ENCODE measurements at places on chromosomes 2 and 18.

GRCh38 chr2:58405341-58405740 lies 164.2 kb upstream of the FANCL start:
- DNase-seq: no peak

DNA sequence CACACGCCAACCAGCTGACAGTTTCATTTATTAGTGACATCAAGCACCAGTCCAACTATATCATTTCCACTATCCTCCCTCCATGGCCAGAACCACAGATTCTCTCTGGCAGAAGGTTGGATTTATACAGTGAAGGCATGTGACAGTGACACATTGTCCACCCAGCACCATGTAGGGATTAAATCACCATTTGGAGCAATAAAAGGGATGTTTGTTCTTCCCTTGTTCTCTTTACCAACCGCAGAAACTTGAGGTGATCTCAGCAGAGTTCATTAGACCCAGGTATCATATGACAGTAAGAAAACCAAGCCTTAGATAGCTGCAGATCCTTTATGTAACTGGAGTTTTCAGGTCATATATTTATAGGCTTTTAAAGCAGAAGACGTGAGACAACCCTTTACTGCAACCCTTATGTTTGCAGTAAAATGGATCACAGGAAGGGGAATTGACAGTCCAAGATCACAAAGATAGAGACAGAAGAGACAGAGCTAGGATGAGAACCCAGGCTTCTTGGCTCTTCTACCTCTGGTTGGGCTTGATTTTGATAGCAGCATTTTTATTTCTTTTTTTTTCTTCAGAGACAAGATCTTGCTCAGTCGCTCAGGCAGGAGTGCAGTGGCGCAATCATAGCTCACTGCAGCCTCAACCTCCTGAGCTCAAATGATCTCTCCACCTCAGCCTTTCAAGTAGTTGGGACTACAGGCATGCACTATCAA lies 80.1 kb downstream of the XDH start:
- DNase-seq: no peak

DNA sequence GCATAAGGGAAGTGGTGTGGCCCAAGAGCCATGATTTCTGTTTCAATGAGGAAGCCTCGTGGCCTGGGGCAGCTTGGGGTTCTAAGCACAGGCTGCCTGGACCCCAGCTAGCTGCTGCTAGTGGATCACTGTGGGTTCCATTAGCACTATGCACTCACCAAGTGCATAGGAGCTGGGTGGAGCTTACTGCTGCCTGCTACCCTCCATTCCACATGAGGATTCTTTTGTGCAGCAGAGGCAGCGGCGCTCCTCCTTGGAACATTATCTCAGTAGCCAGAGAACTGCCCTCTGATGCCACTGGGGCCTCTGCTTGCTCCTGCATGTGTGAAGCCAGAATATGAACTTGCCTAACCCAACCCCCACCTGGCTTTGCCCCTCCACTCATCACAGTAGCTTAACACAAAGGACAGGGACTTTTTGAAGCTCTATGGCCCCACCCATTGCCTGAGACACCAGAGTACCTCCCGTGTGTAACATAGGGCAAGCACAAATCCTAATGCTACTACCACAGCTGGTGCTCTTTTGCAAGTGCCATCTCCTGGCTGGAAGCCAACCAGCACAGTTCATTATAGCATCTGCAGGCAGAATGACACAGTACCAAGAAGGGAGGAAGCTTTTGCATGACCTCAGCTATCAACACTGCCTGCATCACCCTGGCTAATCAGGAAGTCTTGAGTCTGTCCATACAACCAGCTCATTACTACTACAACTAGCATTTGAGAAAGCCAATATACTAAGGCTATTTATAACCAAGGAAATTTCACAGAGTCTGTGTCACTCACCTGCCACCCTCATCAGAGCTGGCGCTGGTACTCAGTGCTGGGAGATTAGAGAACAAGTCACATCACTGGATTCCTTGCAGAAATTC lies 297.0 kb upstream of the GULP1 start:
- no peak for DNase-seq

DNA sequence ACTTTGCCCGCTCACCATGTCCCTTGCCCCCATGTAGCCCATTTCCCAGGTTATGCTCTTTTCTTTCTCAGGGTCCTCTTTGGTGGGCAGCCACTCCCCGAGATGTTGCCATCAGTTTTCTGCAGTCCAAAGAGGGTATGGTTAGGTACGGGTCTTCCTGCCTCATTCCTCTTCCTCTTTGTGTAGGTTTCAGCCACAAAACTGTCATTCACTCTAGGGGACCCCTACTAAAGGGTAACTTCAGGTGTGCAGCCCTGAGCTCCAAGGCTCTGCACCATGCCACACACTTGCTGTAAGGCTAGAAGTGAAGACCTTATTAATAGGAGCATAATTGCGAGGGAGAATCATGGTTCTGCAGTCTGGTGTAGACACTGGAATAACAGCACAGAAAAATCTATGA lies 99.8 kb upstream of the ZNF397 start:
- DNase-seq: no peak

- no peak for DNase-seq
These were observed 214.4 kb downstream of the MYT1L start for GRCh38 chr2:2116657-2117056.

DNA sequence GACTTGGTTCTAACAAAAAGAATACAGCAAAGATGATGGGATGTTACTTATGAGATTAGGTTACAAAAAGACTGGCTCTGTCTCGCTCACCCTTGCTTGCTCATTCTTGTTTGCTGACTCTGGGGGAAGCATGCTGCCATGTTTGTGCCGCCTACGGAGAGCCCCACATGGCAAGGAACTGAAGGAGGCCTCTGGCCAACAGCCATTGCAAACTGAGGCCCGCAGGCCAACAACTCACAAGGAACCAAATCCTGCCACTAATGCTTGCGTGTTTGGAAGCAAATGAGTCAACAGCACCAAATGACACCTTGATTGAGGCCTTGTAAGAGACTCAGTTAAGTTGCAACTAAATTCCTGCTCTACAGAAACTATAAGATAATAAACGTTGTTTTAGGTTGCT lies 297.6 kb upstream of the STON1 start:
- DNase-seq: no peak

GRCh38 chr2:1986598-1986997 lies 242.3 kb upstream of the PXDN start:
- DNase-seq: no peak

GRCh38 chr18:58139459-58140386 lies 95.7 kb downstream of the NEDD4L start:
- DNase-seq: no peak

- no peak for DNase-seq
These were observed 1.2 kb downstream of the SAP130 start for GRCh38 chr2:128026448-128027277.

- DNase-seq: no peak
These were observed 52.5 kb downstream of the MARCHF4 start for GRCh38 chr2:216319771-216320170.

GRCh38 chr18:63177259-63177658 lies 142.3 kb downstream of the BCL2 start:
- no peak for DNase-seq

GRCh38 chr2:218607436-218608115 lies at the start of gene PLCD4:
TSS of gene PLCD4 (plus strand) at chr2:218607899. CDS start at chr2:218615740, 7,841 bp downstream.
- DNase-seq: no peak

- no peak for DNase-seq
These were observed 6.0 kb upstream of the ROCK1 start for GRCh38 chr18:21117409-21118131.

GRCh38 chr2:29196792-29197788 lies 81.9 kb downstream of the CLIP4 start:
- peak; percentile 88 for DNase-seq

DNA sequence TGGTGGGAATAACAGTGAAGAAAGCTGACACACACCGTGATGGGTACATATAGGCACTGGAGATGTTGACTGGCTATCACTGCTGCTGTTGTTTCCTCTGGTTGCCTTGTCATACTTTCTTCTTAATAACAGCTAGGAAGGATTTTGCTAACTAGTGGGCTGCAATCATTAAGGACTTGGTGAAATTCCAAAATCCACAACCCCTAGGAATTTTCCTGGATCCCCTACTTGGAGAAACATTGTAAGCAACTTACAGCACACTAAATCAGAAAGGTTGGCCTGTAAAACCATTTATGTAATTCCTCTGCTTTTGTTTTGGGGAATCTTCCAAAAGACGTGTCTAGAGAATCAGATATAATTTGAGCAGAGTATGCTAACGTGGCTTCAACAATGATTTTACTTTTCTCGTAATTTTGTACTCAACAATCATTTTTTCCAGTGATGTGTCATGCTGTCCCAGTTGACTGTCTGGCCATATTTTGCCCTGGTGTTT lies 8.0 kb upstream of the COL3A1 start:
- no peak for DNase-seq

GRCh38 chr2:231613331-231613662 lies 20.6 kb downstream of the TEX44 start:
- DNase-seq: peak; percentile 51

DNA sequence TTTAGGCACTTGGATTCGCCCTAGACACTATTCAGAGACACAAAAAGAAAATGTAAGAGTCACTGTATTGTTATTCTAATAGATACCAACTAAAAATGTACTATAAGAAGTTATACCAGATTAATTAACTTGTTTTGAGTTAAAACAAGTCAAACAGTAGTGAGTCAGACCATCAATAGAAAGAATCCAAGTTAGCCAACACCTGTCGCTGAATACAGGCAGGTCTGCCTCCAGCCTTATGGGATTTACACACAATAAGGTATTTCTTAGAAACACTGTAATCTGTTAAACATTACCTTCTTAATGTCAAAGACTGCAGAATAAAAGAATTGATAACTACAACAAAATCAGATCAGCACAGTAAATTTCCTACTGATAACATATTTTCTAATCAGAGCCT lies 181.4 kb downstream of the DYM start:
- no peak for DNase-seq

DNA sequence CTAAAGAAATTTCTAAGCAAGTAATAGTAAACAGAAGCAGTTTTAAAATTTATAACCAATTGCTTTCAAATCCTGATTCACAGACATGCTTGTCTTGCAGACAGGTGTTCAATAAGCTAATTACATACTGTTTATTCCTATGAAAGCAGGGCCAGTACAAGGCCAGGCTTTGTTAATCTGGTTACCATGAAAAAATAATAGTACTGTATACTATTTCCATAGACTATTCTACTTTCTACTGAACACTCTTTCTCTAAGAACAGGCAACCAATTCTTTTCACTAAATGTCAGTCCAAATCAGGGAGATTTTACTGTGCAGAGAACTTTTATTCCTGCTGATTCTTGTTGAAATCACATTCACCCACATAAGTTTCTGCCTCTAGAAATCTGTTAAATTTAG lies 2.9 kb upstream of the SRSF7 start:
- no peak for DNase-seq

- DNase-seq: no peak
These were observed 70.4 kb downstream of the SEMA4F start for GRCh38 chr2:74724496-74724895.

GRCh38 chr2:65456886-65457285 lies 24.5 kb upstream of the SPRED2 start:
- no peak for DNase-seq

DNA sequence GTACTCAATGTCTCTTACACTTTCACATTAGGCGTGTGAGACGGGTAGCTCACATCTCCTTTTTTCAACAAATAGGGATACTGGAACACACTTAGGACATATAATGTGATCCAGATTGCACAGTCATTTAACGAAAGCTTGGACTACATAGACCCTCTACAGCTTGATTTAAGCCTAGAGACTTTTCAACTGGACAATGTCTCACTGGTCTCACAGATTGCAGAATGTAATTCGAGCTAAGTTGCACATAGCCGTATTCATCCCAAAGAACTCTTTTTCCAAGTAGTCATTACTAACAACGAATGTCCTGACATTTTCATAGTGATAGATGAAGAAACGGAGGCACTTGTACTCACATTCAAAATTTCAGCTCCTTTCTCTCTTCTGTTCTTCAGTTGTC lies 612.1 kb downstream of the ZEB2 start:
- no peak for DNase-seq

DNA sequence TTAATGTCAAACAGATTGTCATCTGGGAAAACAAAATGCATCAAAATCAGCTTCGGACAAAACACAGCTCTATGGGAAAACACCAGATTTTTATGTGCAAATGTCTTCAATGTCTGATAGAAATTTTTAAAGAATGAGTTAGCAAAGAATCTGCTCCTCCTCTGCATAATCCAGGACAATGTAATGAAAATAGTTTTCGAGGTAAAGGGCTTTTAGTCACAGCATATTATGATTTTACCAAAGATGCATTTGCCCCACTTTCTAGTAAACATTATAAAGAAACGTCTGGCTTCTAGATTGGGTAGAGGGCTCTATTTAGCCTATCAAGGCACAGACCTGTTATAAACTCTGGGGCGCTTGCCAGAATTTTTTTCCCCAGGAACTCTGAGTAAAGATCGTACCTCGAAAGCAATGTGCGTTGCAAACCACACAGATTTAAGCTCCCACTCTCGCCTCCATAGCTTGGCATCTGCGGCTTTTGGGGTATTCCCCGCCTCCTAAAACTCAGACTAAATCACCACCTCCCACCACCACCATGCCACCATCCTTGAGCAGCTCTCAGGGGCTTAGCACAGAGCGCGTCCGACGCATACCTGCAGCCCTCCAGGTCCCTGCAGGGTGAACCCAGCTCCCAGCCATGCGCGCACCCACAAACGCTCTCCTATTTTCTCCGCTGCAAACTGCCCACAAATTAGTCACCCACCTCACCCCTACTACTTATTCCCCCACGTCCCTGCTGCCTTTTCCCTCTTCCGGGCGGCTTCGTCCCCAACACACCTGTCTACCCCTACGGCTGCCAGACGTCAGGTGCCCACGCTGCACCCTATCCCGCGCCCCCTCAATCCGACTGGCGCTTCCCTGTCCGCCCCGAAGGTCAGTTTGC lies 829 bp downstream of the ACVR1C start:
- peak; percentile 67 for DNase-seq

DNA sequence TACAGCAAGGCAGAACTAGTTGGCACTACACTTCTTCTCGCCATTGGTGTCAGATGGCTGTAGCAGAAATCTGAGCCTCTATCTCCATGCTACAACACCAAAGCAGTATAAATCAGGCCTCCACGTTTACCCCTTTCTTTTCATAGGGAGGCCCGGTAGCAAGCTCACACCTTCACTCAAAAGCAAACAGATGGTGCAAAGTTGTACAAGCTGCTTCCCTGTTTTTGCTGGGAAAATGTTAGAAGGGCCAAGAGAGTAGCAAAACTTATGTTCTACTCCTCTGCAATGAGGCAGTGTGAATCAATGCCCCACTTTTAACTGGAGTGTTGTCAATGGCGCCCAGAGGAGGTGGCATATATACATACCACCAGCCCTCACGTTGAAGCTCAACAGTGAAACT lies 369.6 kb upstream of the NRXN1 start:
- no peak for DNase-seq

DNA sequence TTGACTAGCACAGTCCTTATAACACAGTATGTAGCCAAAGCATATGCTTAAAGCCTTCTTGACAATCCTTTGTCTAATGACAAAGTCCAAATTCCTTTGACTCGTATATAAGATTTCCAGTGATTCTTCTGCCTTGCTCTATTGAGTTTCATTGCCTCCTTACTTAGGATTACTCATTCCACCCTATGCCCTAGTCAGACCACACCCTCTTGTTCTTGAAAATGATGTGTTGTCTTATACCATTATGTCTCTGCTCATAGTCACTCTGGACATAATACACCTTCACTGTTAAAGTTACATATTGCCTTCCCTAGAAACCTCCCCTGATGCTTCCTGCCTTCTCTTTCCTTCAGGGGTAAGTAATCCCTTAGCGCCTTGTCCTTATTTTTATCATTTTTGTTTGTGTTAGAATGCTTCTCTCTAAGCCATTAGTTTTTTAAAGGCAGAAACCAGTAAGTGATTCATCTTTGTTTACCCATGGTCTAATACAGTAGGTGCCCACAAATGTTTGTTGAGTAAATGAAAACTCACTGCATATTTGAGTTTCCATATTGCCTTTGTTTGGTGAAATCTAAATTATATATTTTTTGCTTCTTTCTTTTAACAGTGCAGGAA lies 19.3 kb downstream of the GPD2 start:
- DNase-seq: no peak

Measured in stimulated activated CD8-positive, alpha-beta memory T cell treated with anti-CD3 and anti-CD28 coated beads, Interleukin-4, amount 100 ng/mL, for 48 hours (primary cell).